ENCODE measurements at places on chromosomes 1 and 21. TPM values are rescaled to one million over a fixed set of nuclear protein-coding genes. Genes with fewer than 3 reads are reported as not detected.

DNA sequence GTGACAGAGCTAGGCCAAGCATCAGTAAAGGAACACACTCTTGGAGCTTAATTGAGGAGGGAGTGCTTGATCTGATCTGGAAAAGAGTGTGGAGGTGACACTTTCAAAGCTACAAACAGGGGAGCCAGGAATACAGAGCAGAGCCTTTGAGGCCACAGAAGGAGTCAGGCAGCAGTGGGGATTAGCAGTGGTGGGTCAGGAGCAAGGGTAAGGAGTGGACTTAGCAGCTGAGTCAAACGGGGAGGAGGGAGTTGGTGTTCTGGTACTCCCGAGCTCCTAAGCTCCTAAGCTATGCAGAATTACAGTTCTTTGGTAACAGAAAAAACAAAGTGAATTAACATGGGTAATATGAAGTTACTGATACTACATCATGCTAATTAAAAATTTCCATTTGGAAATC, 14.5 kb downstream of the RAB4A start:
- no peak for DNase-seq

DNA sequence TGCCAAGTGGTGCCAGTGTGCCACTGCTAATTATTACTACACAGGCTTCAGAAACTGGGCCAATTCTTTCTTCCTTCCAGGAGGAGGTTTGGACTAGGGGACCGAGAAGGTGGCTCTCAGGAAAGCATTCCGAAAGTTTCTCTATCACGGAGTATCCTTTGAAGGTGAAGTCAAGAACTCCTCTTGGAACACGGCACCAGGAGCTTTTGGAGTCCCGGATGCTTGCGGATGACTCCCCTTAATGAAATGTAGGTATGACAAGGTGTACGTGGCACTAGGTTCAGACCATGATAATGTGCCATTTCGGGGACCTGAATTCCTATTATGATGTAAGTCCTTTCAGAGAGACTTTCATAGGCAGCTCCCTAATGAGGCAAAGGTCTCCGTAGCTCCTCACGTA, 634.1 kb downstream of the KIF26B start:
- no peak for DNase-seq

The CLDN19 gene
- 8.0 TPM for polyA plus RNA-seq

The TNN gene
- 2.8 TPM for polyA plus RNA-seq

Measured in spinal cord (tissue), 10 donors.